HEK293T (cell line): ENCODE measurements at places on chromosomes 5 and 9.

GRCh38 chr5:154962494-154962893 is 21.6 kb downstream of the MRPL22 start:
- no peak for DNase-seq

GRCh38 chr5:157115502-157115901 is 6.7 kb upstream of the HAVCR2 start:
- no peak for DNase-seq

GRCh38 chr5:40507095-40507494 is 172.6 kb upstream of the PTGER4 start:
- no peak for DNase-seq

DNA sequence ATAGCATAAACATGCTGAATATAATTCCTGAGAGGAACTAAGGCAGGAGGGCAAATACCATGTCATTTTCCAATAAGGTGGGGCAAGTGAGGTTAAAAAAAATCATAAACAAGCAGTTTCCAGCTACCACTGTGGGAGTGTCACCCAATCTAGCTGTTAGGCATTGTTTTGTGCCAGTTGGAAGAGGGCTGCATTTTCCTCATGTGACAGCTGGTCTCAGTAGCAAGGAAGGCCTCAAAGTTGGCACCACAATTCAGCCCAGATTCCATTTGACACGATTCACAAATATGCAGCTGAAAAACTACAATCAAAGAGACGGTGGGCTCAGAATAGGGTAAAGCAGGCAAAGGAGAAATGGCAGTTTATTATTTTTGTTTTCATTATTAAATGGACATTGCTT is 636.1 kb downstream of the KIF4B start:
- DNase-seq: no peak

DNA sequence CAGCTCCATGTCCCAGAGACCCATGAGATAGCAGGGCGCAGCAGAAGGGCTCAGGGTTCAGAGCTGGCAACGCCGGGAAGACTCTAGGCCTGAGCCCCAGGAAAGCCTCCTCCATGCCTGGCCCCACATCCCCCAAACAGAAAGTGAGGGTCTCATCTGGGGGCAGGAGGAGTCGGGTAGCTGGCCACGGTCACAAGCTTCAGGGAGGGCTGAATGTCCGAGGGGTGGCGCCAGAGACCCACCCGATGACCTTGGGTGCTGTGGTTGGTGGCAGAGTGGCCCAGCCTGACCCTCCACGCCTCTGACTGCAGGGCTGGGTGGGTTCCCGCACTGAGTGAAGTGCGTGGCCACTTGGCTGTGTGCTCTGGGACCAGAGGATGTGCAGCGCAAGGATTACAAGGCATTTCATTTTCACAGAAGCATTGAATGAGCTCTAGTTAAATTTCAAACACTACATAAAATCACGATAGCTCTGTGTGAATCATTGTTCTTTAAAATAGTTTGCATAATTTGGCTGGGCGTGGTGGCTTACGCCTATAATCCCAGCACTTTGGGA is 3.0 kb downstream of the C8G start:
- no peak for DNase-seq

DNA sequence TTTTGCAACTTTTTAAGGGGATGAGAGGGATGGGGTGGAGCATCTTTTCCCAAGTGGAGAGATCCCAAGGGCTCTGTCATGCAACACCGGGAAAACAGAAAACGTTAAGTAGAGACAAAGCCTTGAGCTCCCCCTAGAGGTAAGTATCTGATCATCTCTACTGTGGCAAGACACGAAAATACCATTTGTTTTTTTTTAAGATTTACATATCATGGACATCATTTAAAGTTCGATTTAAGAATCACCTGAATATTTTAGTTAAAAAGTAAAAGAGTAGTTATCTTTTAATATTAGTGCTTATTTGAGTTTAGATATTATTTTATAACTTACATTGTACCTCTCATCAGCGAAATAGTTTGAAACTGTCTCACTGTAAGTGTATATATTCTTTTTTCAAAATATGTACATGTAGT is 200.4 kb downstream of the LRRC70 start:
- peak; percentile 63 for DNase-seq
